ENCODE measurements at places on chromosomes 6 and 20.

DNA sequence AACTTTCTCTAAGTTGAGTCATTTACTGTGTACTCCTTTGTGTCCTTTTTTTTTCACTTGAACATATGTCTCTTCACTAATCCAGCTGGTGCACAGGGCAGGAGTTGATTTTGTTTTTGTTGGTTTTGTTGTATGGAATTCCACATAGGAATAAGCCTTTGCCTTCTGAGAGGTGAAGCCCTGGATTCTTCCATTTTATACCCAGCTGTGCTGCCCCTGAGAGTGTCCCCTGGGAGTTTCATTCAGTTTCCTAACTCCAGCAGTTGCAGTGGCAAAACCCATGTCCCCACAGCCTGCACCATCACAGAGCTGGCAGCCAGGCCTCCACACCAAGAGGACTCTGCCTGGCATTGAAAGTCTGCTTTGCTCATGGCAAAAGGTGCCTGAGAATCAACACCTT is 107.3 kb upstream of the SYNDIG1 start:
- DNase-seq = no peak

GRCh38 chr6:110664933-110665332 is 150.3 kb downstream of the CDK19 start:
- no peak for DNase-seq

- DNase-seq = no peak
These were observed 10.4 kb downstream of the MRPL14 start for GRCh38 chr6:44116641-44117382.

- DNase-seq = no peak
These were observed 299.1 kb upstream of the KCNQ5 start for GRCh38 chr6:72322771-72323170.

GRCh38 chr6:137647762-137648447 is 153.7 kb upstream of the OLIG3 start:
- no peak for DNase-seq

DNA sequence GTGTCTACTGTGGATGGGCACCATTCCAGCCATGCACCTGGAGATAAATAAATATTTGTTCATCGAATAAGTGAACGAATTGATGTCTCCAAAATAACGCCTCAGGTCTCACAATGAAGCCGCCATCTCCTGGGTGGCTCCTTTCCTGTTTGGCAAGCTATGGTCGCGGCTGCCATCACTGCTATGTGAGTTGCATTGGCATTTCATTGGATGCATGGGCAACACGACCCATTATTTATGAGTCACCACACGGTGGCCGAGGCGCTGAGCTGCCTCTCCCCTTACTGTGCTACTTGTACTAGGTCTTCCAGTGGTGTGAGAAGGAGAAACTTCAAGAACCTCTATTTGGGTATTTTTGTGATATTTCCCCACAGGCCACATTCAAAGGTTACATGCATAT is 21.3 kb upstream of the PDE10A start:
- no peak for DNase-seq

DNA sequence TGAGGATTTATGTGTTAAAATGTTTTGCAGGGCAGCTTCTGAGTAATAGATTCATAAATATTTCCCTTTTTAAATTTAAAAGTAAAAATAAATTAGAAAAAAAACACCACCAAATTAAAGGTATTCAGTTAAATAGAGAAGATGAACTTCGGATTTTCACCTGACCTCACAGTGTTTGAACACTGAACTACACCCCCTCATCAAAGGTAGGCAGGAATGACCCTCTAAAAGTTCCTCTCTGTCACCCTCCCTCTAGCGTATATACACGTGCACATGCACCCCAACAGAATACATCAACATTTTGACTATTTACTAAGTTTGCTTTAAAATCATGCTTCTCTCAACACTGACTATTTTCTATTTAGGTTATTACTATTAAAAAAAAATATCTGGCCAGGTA is 528.3 kb downstream of the QKI start:
- no peak for DNase-seq

DNA sequence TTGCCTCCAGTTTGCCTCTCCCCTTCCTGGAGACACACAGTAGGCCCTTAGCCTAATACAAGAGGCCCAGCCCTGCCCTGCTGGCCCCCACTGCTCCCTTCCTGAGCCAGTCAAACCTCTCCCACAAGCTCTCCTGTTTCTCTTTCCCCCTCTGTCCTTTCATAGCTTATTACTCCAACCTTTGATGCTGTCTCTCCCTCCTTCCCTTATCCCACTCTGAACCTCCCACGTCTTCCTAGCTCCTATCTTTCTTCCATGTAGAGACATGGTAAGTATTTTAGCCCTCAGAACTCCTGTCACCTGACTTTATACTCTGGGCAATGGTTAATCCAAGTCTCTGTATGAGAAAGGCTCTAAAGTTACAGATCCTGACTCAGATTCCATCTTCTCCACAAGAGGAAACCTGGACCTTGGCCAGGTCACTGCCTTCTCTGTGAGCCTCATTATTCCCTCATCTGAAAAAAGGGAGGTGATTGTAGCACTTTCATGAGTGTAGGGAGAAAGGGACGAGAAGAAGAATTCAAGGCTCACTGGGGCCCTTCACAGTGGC is 6.7 kb downstream of the TGIF2 start:
- no peak for DNase-seq

DNA sequence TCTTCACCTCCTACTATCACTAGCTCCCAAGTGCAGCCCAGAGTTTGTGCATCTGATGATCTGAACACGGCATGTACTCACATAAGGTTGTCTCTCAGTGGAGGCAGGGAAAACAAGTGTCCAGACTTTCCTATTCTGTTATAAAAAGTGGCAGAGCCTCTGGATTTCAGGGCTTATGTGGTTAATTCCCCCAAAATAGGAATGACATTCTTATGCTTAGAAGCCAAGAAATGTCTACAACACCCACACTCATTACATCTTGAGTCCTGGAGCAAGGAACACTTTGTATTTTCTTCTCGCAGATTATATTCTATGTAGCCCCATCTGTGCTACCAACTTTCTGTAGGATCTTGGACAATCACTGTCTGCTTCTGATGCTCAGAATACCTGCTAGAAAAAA is 13.5 kb upstream of the SEMG1 start:
- no peak for DNase-seq

- no peak for DNase-seq
These were observed 376.9 kb downstream of the PHF3 start for GRCh38 chr6:64012351-64013001.

GRCh38 chr6:140236732-140237131 is 862.3 kb upstream of the CITED2 start:
- no peak for DNase-seq

DNA sequence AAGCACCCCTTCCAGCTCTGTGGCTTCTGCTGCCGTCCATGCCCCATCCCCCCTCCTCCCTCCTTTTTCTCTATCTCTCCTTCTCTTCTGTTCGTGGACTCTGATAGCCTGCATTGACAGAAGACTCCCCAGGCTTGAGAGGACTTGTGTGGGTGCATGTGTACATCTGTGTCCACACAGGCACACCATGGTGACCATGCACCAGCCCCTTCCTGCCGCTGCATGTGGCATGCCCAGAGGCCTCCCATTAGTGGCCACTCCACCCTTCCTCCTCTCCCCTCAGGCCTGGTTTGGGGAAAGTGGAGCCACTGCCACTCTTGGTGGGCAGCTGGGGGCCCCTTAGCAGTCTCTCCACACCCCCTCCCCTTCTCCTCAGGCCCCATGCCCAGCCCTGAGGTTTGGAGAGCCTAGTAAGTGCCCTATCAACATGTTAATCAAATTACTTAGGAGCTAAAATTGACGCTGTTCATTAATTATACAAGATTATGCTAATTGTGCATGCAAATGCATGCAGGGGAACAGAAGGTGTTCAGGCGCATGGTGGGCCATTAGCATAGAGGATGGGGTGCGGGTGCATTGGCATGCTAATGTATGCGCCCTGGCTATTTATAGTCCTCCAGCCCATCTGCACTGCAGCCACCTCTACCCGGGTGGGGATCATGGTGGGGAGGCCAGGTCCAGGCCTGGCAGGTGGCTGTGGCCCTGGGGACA is 45.9 kb downstream of the EBF4 start:
- no peak for DNase-seq

DNA sequence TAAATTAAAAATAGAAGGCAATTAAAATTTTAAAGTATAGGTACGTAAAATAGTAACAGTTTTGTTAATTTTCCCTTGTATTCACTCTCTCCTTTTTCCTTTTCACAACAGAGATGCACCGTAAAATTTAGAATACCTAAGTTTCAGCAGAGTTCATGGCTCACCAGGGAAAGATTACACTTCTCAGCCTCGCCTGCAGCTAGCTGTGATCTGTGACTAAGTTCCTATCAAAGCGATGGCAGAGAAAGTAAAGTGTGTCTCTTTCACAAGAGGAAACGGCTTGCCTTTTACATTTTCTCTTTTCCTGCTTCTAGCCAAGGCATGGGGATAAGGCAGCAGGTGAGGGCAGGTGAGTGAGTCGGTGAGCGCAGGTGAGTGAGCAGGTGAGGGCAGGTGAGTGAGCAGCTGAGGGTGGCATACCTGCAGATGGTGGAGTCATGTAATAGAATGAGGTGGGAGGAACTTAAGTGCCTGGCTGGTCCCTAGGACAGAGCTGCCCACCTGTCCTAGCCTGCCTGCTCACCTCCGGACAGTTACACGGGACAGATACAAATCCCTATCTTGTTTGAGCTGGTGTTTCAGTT is 30.9 kb downstream of the ZFP64 start:
- no peak for DNase-seq

DNA sequence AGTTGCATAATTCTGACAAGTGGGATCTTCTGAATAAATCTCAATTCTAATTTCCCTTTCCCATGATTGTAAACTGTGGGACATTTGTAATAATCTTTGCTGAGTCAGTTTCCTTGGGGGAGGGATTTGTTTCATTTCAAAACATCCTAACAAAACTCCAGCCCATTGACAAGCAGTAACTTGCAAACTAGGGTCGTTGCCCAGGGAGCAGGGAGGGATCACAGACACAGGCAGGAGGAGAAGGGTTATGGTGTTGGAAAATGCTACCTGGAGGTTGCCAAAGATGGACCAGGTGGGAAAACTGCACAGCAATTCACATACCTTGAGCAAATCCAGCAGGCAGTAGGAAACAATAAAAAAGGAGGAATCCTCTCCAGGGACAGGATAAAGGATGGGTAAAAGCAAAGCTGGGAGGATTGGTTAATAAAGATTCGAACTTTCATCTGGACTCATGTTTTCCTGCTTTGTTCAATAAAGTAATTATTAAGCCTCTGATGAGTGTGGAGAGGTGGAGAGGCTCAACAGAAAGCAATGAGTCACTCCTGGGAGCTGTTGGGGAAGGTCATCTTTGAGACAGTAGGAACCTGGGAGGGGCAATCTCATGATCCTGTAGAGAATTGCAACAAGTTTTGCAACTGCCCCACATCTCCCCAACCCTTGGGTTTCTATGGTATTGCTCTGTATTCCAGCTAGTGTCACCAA is 87.3 kb upstream of the AKIRIN2 start:
- DNase-seq = no peak

GRCh38 chr6:110170081-110170480 is 9.4 kb downstream of the WASF1 start:
- no peak for DNase-seq

DNA sequence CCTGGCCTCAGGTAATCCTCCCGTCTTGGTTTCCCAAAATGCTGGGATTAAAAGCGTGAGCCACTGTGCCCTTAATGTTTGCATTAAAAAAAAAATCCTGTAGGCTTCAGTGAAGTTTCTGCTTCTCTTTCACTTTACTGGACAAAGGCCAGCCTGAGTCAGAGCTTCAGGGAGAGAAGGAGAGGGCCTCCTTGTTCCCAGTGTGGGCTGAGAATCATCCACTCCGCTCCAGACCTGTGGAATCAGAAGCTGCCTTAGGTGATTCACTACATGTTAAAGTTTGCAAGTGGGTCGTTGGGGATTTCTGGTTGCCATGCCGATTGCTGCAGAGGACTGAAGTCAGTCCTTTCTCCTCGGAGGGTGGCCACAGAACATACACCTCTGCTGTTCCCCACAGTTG is 113.3 kb upstream of the EEF1E1 start:
- DNase-seq = no peak

DNA sequence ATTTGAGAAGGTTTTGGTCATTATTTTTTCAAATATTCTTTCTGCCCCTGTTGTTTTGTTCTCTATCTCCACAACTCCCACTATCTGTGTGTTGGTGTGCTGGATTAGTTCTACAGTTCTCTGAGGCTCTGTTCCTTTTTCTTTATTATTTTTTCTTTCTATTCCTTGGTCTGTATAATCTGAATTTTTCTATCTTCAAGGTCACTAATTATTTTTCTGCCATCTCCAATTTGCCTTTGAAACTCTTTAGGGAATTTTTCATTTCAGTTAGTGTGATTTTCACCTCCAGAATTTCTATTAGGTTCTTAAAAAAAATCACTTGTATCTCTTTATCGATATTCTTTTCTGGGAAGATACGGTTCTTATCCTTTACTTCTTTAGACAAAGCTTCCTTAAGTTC is 82.1 kb upstream of the GGTLC1 start:
- DNase-seq = no peak

GRCh38 chr6:15474196-15474595 is 188.6 kb downstream of the DTNBP1 start:
- DNase-seq = no peak

DNA sequence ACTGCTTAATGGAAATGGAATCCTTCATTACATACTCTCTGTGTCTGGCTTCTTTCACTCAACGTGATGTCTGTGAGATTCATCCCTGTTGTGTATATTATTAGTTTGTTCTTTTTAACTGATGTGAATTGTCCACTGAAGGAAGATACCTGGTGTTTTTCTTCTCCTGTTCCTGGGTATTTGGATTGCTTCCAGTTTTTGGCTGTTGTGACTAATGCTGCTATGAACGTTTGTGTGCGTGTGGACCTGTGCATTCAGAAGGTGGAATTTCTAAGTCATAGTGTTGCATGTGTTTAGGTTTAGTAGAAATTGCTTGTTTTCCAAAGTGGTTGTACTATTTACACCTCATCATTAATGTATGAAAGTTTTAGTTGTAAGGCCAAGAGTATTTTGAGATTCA is 3.8 kb downstream of the TULP4 start:
- DNase-seq = no peak

- no peak for DNase-seq
These were observed 17.2 kb downstream of the CARMIL1 start for GRCh38 chr6:25296217-25296905.

DNA sequence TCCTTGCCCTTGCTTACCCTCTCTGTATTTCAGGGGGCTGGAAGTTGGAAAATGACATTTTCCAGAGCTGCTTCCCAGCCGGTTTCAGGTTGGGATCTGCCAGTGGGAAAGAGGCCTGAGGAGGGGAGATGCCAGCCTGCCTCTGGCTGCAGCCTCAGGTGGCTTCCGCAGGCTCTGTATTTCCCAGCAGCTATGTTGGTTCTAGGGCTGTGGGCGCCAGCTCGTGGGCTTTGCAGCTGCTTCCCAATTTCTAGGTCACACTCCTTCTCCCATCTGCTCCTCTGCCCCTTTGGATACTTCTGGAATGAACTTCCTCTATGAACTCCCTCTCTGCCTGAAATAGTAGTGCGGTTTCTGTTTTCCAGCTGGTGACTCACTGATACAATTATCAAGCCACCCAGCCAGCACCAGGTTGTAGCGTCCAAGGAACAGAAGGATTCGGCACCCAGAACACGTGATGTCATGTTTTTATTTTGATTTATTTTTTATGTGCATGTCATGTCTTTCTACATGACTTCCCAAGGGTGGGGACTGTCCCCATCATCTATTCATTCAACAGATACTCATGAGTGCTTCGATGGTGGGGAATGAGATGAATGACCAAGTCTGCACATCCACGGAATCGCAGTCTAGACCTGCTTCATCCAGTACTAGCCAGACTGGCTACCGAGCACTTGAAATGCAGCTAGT is 38.0 kb downstream of the TGM2 start:
- no peak for DNase-seq

- DNase-seq = peak; percentile 60
These were observed 27.1 kb downstream of the CD83 start for GRCh38 chr6:14144678-14145113.
